ENCODE measurements at places on chromosomes 2 and 18.

DNA sequence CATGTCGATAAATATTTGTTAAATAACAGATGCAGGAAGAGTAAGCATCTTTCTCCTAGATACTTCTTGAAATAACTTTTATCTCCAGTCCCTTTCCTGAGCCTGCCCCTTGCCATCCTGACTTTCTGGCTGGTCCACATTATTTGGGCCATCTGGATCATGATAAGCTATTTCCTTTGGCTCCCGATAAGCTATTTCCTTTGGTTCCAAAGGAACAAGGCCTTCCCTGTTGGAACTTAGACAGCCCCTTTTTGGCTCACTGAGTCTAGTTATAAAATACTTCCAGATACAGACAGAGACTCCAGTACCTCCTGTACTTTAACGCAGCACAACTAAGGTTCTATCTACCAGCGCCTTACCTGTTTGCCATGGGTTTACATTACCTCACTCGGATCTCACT is 205.3 kb upstream of the CCDC150 start:
- DNase-seq: no peak

DNA sequence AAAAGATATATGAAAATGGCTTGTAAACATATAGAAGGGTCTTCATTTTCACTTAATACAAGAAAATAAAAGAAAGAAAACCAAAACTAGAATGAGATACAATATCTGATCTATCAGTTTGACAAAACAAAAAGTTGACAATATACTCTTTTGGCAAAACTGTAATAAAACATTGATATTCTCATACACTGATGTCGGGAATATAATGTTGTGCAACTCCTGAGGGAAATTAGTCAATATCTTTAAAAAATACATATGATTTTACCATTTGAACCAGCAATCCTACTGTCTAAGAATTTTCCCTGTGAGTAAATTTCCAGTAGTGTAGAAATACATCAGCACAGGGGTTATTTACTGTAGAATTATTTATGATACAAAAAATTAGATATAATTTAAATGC is 336.1 kb upstream of the FSIP2 start:
- DNase-seq: no peak

- DNase-seq: no peak
Measured at GRCh38 chr2:23523373-23524260, 138.6 kb downstream of the KLHL29 start.

GRCh38 chr2:192246297-192246696 is 51.6 kb upstream of the TMEFF2 start:
- DNase-seq: no peak

GRCh38 chr2:8119782-8120505 is 561.9 kb upstream of the ID2 start:
- DNase-seq: no peak
